ENCODE measurements at places on chromosomes 13 and 19.

GRCh38 chr19:5079071-5079774, 110.3 kb downstream of the KDM4B start:
- no peak for DNase-seq

DNA sequence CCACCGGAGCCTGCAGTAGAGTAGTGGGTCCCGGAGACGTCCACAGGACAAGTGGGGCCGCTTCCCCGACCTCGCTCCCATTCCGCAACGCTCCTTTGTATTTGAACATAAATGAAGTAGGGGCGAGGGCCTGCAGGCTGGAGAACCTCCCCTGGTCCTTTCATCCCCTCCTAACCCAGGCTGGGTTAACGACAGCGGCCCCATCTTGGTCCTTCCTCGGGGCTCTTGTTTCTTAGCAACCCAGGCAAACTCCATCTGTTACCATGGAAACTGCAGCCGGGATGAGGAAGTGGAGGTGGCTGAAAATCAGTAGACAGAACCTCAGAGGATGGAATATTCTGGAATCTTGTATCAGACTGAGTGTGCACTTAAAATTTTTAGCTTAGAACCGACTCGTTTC, 132.6 kb upstream of the USP29 start:
- no peak for DNase-seq

GRCh38 chr19:13091400-13092157, 11.1 kb downstream of the LYL1 start:
- DNase-seq = no peak

DNA sequence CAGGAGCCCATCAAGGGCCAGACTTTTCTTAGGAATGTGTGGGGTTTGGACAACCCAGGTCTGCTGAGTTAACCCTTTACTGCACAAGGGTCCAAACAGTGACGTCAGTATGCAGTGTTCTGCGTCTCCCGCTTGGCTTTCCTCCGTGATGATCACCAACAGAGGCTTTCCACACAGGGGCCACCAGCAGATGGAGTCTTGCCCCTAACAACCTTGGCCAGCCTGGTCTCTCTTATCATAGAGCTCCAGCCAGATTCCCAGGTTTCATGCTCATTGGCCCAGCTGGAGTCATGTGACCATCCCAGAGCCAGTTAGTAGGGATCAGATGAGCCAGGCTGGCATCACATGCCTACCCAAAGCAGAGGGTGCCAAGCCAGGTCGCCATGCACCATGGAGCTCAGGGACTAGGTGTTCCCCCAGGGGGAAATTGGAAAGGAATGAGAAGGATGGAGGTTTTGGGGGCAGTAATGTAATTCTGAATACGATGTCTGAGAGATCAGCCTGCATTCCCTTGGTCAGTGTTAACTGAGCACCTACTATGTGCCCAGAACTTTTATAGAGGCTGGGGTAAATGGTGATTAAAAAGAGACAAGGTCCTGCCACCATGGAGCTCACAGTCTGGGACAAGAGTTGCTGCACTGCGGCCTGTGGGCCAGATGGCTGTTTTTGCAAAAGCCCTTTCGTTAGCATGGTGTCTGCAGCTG, 61.2 kb downstream of the MYH14 start:
- no peak for DNase-seq

GRCh38 chr19:7550169-7550770, 14.8 kb downstream of the PNPLA6 start:
- no peak for DNase-seq

GRCh38 chr19:3270902-3271301, 46.4 kb downstream of the CELF5 start:
- no peak for DNase-seq

DNA sequence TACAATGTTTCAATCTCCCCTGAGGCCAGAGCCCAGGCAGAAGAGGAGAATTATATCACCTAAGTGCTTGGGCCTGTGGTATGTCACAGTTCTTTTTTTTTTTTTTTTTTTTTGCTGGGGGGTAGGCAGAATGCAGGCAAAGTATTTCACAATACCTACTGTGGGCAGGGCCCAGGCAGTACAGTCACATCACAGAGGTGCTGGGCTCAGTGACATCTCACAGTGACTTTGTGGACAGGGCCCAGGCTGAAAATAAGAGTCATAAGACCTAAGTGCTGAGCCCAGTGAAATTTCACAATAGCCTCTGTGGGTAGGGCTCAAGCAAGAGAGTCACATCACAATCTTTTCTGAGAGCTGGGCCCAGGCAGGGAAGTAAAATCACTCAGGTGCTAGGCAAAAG, 15.9 kb upstream of the ZNF208 start:
- DNase-seq = no peak

GRCh38 chr19:28247243-28247642, 965.7 kb downstream of the UQCRFS1 start:
- DNase-seq = no peak

DNA sequence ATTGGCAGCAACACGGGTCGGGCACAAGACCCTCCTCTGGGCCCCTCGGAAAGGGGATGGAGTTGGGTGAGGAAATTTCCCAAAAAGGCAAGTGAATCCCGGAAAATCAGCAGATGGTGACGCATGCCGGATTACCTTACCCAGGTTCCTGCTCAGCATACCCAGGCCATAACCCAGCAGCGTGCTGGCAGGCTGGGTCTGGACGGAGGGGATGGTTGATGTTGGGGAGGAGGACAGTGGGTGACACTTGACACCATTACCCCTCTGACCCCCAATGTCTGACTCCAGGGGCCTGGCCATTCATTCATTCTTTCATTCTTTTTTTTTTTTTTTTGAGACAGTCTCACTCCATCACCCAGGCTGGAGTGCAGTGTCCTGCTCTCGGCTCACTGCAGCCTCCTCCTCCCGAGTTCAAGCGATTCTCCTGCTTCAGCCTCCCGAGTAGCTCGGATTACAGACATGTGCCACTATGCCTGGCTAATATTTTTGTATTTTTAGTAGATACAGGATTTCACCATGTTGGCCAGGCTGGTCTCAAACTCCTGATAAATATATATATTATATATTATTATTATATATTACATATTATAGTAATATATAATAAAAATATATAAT, 799 bp downstream of the PVR start:
- DNase-seq = no peak

GRCh38 chr13:42380420-42381164, 108.6 kb downstream of the AKAP11 start:
- no peak for DNase-seq

DNA sequence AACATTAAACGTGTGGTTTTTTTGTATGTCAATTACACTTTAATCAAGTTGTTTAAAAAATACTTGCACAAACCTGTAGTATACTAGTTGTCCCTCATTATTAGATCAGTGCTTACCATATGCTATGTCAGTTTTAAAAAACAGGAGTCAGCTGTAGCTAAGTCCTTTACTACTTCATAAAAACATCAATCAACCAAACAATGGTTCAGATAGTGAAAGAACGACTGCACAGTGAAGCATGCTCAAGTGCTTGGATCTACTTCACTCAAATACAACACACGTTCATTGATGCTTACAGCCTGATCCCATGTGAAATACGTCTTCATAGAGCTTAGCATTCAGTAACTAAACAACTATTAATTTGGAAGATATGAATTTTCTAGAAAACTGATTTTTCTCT, 225.0 kb downstream of the FGF14 start:
- DNase-seq = no peak

- DNase-seq = no peak
These were observed 24.0 kb upstream of the LAIR1 start for GRCh38 chr19:54388802-54389139.

DNA sequence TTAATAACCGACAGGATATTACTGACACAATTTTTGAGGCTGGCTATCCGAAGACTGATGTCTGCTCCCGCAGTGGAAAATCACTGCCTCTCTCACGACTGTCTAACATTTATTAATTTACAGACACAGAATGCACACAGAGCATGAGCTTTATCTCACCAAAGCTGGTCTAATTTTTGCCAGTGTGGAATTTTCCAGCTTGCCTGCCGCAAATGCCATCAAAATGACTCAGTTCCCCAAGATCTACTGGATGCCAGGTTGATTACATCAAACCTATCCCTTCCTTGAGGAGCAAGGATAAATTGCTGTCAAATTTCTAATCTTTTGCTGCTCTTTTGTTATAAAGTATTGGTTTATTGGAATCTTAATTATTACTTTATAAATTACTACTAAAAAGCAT, 1775.1 kb upstream of the PCDH20 start:
- DNase-seq = no peak

GRCh38 chr13:27309401-27309958, 38.9 kb downstream of the RASL11A start:
- DNase-seq = no peak

DNA sequence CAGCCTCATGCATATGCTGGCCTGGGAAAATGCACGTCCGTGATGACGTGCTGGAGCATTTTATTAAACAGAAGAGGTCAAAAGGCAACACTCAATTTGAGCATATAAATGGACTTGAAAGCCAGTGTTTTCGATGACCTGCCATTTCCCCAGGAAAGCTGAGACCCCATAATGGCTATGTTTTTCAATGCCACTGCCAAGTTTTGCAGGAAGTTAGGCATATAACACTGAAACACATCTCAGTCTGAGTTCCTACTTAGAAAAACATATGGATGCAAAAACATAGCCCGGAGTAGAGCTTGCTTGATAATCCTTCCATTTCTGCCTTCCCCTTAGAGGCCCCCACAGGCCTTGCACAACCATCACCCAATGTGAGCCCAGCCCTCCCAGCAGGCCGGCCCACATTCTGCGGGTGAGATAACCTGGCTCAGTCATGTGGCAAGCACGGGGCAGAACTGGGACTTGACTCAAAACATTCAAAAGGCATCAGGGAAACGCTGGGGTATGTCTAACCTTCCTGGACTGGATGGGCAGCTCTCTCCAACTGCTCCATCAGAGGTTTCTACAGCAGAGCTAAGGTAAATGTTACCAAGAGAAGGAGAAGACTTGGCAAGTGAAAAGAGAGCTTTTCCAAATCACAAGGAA, 24.9 kb downstream of the EPS15L1 start:
- DNase-seq = peak; percentile 33

DNA sequence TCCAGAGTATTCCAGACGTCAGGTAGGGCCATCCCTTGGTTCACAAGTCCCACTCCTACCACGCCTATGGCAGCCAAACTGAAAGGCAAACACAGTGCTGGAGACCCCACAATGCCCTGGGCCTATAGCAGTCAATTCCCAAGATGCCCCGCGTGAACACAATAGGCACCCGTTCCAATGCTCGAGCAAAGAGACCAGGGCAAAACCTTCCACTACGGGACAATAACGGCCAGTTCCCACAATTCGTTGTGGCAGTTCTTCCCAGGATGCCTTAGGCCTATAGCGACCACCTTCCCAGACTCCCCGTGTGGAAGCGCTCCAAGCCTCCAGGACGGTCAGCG, 538 bp downstream of the ZNF428 start:
- DNase-seq = no peak

- DNase-seq = no peak
These were observed 1.6 kb upstream of the MLNR start for GRCh38 chr13:49218493-49219051.

DNA sequence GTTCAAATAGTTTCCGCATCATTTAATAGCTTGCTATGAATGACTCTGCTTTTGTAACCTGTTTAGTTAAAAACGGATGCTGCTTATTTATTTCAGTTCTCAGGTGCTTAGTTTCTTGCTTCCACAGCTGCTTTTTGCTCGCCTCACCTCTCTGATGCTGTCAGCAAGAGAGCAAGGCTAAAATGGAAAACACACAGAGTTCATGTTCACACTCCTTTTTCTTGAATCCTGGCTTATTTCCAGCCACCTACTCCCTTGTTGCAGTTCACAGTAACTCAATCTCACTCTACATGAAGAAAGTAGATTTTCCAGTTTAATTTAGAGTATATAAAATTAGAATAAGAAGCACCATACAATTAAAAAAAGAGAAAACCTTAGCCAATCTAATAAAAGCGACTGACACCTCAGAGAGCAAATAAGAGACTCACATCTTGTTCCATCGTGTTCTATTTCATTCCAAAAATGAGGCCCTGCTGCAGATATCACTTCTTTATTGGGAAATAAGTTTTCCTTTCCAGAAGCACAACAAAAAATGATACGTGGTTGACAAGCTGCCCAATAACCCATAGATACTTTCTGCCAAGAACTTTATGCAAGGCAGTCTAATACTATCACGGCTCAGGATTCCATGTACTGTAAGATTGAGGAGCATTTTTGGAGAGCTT, 326.1 kb upstream of the SLITRK1 start:
- DNase-seq = no peak

DNA sequence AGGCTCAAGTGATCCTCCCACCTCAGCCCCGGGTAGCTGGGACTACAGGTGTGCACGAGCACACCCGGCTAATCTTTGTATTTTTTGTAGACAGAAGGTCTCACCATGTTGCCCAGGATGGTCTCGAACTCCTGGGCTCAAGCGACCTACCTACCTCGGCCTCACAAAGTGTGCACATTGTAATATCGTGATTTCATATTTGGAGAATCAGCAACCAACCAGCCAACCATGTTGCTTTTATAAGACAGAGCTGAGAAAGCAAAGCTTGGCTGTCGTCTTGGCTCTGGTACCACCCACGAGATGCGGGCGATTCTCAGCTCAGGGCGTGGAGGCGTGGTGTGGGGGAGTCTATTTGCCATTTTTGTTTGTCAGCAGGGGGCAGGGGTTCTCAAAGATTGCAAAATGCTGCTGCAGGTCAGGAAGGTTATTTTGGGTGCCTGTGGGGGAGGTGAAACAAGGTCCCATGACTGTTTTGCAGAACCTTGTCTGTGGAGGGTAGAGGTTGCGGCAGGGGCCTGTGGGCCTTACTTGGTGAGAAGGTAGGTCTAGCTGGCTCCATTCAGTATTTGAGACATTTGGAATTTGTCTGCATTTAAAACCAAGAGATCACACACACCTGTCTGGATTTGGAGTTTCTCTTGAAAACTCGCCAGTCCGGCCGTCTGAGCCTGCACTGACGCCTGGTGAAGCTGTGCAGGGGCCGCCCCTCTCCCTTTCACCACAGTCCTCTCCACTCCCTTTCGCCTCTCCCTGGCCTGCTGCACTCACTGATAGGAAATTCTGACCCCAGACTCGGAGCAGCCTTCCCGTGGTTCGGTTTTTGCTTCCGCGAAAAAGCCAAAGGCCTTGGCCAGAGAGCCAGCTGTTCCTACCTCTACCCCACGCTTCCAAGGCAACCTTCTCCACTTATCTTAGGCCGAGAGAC, 15.4 kb downstream of the TNFAIP8L1 start:
- DNase-seq = no peak
